ENCODE measurements at places on chromosomes 11 and 22.

DNA sequence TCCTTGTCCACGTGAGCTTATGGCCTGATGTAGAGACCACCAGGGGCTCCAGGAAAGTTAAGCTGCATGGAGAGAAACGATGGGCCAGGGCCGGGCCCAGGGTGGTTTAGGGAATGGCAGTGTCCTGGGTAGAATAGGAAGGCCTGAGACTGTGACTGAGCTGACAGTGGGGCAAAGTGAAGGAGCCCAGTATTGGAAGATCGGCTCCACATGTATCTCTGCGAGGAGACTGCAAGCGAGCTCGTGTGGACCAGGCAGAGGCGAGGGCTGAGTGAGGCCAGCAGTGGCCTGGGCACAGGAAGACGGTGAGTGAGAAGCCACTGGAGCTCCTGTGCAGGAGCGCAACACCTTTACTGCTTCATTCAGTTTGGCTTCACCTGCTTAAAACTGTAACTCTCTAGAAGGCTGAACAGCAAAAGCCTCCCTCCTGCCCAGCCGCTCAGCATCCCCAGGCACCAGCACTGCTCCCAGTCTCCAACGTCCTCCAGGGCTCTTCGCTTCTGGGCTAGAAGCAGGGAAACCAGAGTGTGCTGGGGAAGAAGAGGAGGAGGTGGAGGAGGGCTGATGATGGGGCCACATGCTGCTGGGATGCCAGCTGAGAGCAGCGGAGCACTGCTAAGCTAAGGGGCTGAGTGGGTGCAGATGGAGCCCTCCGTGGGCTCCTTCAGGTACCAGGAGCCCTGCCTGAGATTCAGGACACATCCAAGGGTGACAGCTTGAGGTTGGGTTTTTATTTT lies 13.5 kb downstream of the TCIRG1 start:
- no peak for DNase-seq

GRCh38 chr11:119993722-119994121 lies 144.2 kb downstream of the TRIM29 start:
- no peak for DNase-seq

DNA sequence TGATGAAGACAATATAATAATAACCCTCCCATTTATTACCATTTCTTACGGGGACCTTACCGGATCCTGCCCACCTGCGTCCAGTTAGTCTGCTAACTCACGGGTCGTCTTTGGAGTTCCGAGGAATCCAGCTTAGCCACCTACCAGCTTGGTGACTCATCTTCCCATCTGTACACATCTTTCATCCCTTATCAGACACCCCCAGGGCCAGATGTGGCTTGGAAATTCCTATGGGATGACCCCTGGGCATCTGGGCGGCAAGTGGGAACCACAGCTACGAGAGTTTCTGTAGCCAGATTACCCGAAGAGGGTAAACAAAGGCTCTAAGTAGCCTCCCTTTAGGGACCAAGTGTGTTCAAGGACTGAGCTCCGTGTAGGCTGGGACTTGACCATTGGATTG lies 12.8 kb upstream of the PRR5 start:
- no peak for DNase-seq

- DNase-seq: peak; percentile 92
Observed at GRCh38 chr11:88353835-88354496, 16.4 kb upstream of the CTSC start.

- peak; percentile 88 for DNase-seq
Observed at GRCh38 chr11:86740628-86741483, 59.5 kb upstream of the PRSS23 start.

- DNase-seq: no peak
Observed at GRCh38 chr22:42344361-42344905, 74.0 kb upstream of the TCF20 start.

DNA sequence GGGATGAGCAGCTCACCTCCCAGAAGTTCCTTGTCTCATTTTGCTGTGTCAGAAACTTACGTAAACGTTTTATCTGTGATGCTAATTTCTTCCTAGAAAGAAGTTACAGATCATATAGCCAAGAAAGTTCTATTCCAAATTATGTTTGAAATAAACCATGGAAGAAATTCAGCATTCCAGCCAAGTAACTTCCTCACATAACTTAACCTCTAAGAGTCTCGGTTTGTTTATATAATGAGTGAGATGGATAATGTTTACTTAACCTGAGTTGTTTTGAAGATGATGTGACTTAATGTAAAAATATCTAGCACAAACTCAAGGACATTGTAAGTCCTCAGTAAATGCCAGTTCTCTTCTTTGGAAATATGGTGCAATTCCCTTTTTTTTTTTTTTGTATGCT lies 8.9 kb upstream of the MUC15 start:
- DNase-seq: no peak

DNA sequence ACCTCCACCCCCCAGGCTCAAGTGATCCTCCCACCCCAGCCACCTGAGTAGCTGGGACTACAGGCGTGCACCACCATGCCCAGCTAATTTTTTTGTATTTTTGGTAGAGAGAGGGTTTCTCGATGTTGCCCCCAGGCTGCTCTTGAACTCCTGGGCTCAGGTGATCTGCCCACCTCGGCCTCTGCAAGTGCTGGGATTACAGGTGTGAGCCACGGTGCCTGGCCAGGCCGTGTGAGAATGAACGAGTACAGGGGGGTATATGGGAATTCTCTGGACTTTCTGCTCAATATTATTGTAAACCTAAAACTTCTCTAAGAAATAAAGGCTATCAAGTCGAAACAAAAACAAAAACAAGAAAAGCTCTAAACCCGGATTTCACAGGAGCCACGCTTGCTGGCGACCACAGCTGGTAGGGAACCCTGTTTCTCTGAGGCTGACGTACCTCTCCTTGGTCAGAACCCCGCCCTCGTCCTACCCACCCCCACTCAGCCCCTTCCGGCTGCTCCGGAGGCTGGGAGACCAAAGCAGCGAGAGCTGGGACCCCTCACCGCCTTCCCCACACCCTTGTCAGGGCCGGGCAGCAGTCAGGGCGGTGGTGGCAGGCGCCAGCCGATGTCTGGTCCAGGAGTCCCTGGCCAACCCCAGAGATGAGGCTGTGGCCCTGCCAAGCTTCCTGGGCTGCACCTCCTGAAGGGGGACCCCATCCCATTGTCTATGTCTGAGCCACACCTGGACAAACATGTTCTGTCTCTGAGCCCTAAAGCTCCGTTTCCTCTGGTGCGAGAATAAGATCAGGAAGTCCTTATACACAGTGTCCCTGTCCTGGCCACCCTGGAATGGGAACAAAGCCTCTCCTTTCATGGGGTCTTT lies 52.1 kb downstream of the LINC01488 start:
- DNase-seq: no peak

DNA sequence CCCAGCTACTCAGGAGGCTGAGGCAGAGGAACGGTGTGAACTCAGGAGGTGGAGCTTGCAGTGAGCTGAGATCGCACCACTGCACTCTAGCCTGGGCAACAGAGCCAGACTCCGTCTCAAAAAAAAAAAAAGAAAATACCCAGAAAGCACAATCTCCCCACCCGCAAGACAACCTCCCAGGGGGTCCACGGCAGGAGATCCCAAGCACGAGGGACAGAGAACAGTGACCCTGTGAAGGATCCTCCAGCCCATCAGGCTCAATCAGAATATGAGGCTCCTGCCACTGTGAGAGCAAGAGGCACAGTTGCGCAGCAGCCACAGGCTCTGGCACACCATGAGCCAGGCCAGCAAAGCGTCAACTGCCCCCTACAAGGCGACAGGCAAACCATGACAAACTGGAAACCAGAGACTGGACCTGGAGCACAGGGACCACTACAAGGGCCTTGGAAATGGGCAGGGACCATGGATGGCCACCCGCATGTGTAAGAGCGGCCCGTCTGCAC lies 164.8 kb upstream of the GRK3 start:
- no peak for DNase-seq
